ENCODE measurements at places on chromosomes 11 and 22.

DNA sequence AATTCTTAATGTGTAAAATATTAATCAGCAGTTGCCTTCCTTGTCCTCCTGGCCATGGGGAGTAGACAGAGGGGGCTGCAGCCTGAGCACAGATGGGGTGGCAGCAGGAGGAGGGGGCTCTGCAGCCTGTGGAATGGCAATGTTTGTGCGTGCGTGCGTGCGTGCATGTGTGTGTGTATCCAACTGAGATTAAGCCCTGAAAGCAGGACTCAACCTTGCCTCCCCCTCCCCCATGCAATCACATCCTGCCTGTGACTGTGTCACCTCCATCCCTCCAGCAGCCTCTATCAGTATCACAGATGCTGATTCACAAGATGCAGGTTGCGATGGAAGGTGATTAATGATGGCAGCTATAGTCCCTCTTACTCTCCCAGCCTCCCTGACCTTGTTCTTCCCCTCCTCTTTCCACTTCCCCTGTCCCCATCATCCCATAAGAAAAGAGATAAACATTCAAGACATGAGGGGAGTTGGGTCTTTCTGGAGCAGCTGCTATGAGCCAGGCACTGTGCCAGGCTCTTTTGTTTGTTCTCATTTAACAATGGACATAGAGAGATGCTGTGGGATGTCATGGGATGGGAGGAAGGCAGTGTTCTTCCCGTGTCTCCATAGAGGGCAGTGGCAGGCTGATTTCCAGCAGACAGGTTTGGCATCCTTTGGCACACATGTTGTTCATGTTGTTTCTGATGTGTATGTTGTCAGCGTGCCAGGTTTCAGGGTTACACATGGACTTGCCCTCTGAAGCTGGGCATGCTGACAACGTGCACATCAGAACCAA, 43.8 kb upstream of the NECTIN1 start:
- peak; percentile 82 for DNase-seq

DNA sequence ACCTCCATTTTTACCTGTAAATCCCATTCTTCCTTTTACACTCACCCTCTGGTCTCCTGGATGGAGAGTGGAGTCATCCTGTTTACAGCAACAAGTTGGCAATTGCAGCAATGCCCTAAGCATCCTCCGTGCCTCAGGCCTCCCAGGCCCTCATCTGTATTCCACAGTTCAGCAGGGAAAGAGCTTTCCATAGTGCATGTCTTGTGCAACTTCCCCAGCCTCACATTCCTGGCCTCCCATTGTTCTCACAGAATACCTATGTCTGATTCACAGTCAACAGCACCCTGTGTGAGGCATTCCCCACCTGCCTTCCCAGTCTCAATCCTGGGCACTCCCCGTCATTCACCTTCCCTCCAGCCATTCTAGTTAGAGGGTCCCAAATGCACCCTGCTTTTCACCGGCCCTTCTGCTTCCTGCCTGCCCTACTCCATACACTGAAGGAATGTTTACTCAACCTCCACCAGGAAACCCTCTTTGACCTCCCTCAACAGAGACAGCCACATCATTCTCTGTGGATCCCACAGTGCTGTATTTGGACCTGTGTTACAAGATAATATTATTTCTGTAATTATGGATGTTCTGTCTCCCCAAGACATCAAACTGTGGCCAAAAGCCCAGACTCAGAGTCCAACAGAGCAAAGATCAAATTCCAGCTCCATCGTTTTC, 405.7 kb downstream of the BUD13 start:
- DNase-seq: no peak

DNA sequence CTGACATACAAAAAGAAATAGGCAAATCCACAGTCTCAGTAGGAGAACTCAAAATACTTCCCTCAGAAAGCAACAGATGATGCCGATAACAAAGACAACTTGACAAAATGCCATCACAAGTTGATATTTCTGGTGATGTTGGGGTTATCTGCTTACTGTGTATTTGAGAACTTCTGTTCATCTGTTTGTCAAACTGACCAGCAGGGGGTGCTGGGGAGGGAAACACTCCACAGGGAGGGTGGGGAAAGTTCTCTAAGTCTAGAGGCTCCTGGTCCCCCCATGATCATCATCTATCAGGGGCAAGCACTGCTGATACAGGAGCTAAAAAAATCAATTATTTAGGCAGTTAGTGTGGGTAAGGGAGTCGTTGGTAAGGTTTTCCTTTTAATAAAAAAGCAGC, 19.2 kb downstream of the GLYATL1 start:
- DNase-seq: no peak

GRCh38 chr22:35615156-35615555, 2.0 kb downstream of the MB start:
- no peak for DNase-seq

- DNase-seq: no peak
Observed at GRCh38 chr11:12623869-12624268, 50.4 kb upstream of the TEAD1 start.

GRCh38 chr11:63448646-63449045, 42.3 kb downstream of the PLAAT5 start:
- DNase-seq: no peak

DNA sequence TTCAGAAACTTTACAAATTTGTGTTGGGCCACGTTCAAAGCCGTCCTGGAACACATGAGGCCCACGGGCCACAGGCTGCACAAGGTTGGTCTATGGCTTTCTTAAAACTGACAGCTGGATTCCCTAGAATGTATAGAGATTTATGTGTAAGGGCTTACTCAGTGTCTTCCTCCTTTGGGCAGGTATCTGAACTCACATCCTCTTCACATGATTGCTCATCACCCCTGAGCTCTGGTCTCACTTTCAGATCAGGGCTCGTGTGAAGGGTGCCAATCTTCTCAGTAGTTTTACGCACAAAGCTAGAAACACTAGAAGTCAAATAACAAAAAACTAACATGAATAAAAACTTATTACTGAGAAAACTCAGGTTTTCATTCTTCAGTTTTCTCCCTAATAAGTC, 27.1 kb downstream of the HPS5 start:
- no peak for DNase-seq

DNA sequence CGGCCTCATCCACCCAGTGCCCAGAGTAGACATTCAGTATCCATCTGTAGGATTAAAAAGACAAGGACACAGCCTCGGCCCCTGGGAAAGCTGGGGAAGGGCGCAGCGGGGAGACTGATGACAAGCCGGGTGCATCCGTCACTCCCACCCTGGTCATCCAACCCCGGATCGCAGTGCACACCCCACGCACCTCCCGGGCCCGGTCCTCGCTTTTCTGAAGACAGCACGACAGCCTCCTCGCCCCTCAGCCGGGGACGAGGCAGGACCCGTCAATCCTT, 1.1 kb downstream of the FCHSD2 start:
- DNase-seq: no peak

Data from COR-L47 (cell line).